Foreskin keratinocyte (primary cell): ENCODE measurements at places on chromosomes 7 and 10. TPM values are rescaled to one million over a fixed set of nuclear protein-coding genes. Genes with fewer than 3 reads are reported as not detected.

Gene SPACDR
- 0.77 and 1.1 TPM in 2 replicates for polyA plus RNA-seq

Gene TEX36
- polyA plus RNA-seq: not detected in 2 replicates

Gene SPDYE9
- polyA plus RNA-seq: not detected in 2 replicates

Gene RNF32
- polyA plus RNA-seq: 0.69 and 0.91 TPM in 2 replicates

Gene LRRC4
- polyA plus RNA-seq: 0.04 and 0.08 TPM in 2 replicates

Gene PDZD7
- polyA plus RNA-seq: 0.61 and 0.82 TPM in 2 replicates

Gene CYP26C1
- not detected in 2 replicates for polyA plus RNA-seq

Gene MYOF
- polyA plus RNA-seq: 56.1 and 63.0 TPM in 2 replicates

Gene EPDR1
- 0.06 TPM in 1 of 2 replicates, not detected in the other for polyA plus RNA-seq

Gene RHOBTB1
- polyA plus RNA-seq: 0.91 and 1.2 TPM in 2 replicates

Gene NPFFR1
- polyA plus RNA-seq: not detected in 2 replicates

Gene BAIAP2L1
- polyA plus RNA-seq: 29.5 and 34.8 TPM in 2 replicates

Gene NRF1
- 4.8 and 6.4 TPM in 2 replicates for polyA plus RNA-seq

Gene EBF3
- polyA plus RNA-seq: 0.02 TPM in 1 of 2 replicates, not detected in the other

Gene ATP6V1F
- 266 and 275 TPM in 2 replicates for polyA plus RNA-seq

Gene UROS
- 57.1 and 58.9 TPM in 2 replicates for polyA plus RNA-seq

Gene ACTL6B
- not detected in 2 replicates for polyA plus RNA-seq

Gene CYP3A5
- polyA plus RNA-seq: 0.41 and 0.91 TPM in 2 replicates

Gene SLC16A9
- 2.5 and 9.8 TPM in 2 replicates for polyA plus RNA-seq

Gene HOXA2
- 0.27 and 0.46 TPM in 2 replicates for polyA plus RNA-seq

Gene NFE2L3
- polyA plus RNA-seq: 15.3 and 16.5 TPM in 2 replicates

Gene AUTS2
- polyA plus RNA-seq: 1.7 and 2.8 TPM in 2 replicates

Gene CTAGE4
- polyA plus RNA-seq: 0.10 and 4.8 TPM in 2 replicates

Gene GDI2
- polyA plus RNA-seq: 135 and 150 TPM in 2 replicates

Gene SOSTDC1
- polyA plus RNA-seq: 0.03 and 0.10 TPM in 2 replicates
